Urothelium cell line (cell line): ENCODE measurements at places on chromosomes 11 and 22.

- DNase-seq: no peak
These were observed 130.7 kb upstream of the NECTIN1 start for GRCh38 chr11:119859684-119860083.

- DNase-seq: no peak
These were observed 87.2 kb upstream of the NAV2 start for GRCh38 chr11:19625438-19625837.

- DNase-seq: no peak
These were observed 1.4 kb downstream of the LRRC74B start for GRCh38 chr22:21047035-21047661.

DNA sequence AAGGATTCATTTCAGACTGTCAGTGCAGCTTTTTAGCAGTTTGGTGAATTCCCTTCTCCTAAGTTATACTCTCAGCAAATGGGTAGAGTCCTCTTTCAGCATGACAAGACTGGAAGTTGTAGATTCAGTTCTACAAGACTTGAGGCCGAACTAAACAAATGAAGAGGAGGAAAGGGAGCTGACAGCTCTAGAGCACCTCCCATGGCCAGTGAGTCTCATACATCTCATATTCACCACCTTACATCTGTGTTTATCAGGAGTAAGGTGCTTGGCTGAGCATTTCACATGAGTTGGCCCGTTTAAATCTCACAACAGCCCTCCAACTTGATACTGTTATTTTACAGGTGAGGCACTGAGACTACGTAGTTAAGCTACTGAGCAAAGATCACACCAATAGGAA is 30.4 kb downstream of the SEZ6L start:
- DNase-seq: no peak

GRCh38 chr11:90698238-90698637 is 475.4 kb upstream of the CHORDC1 start:
- DNase-seq: no peak

GRCh38 chr11:73217131-73217809 is 811 bp upstream of the P2RY2 start:
- DNase-seq: no peak

DNA sequence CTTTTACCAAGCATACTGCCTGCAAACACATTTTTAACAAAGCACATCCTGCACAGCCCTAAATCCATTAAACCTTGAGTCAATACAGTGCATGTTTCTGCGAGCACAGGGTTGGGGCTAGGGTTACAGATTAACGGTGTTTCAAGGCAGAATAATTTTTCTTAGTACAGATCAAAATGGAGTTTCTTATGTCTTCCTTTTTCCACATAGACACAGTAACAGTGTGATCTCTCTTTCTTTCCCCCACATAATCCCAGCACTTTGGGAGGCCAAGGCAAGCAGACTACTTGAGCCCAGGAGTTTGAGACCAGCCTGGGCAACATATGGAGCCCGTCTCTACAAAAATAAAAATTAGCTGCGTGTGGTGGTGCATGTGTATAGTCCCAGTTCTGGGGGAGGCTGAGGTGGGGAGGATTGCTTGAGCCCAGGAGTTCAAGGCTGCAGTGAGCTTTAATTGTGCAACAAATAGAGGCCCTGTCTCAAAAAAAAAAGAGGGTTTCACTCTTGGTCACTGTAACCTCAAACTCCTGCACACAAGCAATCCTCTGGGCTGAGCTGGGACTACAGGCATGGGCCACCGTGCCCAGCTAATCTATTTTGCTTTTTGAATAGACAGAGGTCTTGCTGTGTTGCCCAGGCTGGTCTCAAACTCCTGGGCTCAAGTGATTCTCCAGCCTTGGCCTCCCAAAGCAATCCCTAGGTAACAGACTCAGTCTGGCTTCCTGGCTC is 19.7 kb upstream of the SLC3A2 start:
- no peak for DNase-seq

DNA sequence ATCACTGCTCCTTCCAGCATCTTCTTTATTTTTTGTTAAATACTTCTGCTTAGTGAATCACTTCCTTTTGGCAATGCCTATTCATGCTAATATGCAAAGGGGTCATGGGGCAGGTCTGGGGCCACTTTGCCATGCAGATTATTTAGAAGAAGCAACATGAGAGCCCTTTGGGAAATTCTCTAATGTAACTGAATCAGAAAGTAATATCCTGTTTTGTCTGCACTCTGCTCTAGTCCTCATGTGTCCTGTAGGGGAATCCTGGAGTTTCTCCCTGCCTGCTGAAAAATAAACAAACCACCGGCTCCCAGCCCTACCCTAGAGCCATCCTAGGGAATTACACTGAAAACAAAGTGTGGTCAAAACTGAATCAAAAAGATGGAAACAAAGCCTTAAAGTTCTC is 176.5 kb upstream of the POU2AF2 start:
- DNase-seq: no peak

DNA sequence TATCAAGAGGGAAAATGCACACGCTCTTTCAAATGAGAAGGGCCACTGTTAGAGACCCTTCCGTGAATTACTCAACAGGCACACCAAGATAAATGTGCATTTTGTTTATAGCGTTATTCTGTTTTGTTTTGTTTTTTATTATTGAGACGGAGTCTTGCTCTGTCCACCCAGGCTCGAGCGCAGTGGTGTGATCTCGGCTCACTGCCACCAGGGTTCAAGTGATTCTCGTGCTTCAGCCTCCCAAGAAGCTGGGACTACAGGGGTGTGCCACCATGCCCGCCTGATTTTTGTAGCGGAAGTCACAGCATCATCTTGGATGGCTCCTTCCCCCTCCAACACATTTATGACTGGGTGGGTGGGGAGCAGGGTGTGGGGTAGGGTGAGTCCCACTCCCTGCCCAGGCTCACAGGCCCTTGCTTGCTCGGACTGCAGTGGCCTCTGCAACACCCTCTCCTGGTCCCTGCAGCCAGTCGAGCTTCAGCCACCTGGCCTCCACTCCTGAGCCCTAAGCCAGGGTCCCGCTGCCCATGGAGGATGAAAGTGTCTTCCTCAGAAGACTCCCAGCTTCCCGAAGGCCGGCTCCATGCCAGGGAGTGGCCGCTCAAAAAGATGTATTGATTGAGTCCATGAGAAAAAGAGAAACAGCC is 68.0 kb downstream of the RTL6 start:
- DNase-seq: no peak

- no peak for DNase-seq
These were observed 816 bp upstream of the PHRF1 start for GRCh38 chr11:575313-575995.

GRCh38 chr22:48103126-48103875 is 1340.9 kb downstream of the TBC1D22A start:
- no peak for DNase-seq

- DNase-seq: no peak
These were observed 22.0 kb downstream of the COA4 start for GRCh38 chr11:73854680-73855079.

GRCh38 chr11:3099178-3099577 is 42.0 kb upstream of the CARS1 start:
- DNase-seq: no peak
